B cell (primary cell): ENCODE measurements at places on chromosomes 7 and 10.
A peak's percentile ranks its signal among the peaks of the same experiment; 100 is the strongest.

DNA sequence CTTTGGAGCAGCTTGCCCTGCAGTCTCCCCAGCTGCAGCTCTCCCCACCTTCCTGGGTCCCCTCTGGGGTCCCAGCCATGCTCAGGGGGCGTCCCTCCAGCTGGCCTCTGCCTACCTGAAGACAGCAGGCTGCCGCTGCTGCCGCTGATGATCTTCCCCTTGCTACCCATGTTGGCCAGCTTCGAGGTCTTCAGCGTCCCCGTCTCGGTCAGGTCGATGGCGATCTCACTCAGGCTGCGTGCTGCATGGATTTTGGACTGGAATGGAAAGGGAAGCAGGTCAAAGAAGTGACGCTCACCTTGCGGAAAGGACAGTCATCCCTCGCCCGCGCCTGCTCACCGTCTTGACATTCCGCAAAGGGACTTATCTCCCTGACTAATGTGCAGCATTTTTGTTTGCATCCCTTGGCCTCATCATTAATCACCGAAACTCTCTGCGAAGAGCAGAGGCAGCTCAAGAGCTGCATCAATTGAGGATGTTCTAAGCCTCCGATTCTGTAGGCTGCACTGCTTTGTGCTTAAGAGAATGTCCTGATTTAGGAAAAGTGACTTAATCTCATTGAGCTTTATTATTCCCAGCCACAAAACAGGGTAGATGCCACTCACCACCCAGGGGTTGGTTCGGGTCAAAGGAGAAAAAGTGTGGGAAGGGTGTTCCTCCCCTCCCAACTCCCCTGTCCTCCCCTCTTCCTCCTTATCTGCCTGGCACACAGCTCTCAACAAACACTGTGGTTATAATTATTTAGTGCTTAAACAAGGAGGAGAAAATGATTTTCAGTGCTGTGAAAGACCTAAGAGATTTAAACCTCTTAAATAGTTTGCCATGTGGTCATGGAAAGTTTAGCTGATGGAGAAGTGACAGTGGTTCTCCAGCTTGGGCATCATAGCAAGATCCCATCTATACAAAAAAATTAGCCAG lies 107.3 kb downstream of the PRPF18 start:
- DNase-seq = no peak

GRCh38 chr7:153457746-153458145 lies 594.5 kb upstream of the DPP6 start:
- DNase-seq = no peak

DNA sequence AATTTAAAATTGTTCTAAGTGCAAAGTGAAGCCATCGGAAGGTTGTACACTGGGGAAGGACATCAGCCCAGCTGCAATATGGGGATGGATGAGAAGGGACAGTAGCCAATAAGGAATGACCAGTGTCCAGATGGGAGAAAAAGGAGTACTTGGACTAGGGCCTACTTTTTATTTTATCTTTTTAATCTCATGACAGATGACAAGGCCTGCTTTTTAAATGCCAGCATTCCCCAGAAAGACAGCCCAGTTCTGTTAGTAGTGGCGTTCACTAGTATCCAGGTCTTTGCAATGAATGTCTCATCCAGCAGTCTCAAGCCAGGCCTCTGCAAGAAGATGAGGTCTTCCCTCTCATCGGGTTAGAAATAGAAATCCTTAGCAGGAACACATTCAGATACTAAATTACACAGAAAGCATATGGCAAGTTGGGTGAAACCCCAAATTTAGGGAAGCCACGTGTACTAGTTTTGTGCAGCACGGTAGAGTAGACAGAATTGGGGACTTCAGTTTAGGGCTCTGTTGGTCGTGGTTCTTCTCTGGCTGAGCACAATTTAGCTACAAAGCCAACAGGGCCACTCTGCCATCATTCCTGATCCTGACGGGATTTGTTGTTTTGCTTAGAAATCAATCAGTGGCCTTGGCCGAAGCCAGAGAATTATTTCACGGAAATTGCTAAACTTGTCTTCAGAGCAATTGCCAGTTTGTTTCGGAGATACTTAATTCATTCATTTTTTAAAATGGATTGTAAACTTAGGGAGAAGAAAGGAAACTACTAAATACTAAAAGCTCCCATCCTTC lies 227.8 kb downstream of the ARHGAP21 start:
- no peak for DNase-seq

DNA sequence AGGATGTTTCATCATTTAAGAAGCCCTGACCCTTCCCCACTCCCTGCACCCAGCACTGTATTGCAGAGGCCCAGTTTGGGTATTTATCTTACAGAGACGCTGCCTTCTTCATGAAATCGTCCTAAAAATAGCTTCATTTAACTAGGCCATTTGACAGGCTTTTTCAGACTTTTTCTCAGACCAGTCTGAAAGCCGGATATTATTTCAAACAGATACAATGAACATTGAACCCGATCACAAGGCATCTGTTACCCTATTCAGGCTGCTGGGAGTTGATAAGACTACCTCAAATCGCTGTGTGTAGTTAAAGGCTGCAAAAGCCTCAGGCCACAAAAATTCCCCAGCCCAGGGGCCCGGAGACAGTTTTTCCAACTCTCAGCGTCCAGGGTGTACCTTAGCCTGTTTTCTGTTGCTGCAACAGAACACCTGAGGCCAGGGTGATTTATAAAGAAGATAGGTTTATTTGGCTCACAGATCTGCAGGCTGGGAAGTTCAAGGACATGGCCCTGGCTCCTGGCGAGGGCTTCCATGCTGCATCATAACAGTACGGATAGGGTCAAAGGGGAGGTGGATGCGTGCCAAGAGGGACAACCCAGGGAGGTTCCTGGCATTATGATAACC lies 130.7 kb upstream of the SH2B2 start:
- no peak for DNase-seq

DNA sequence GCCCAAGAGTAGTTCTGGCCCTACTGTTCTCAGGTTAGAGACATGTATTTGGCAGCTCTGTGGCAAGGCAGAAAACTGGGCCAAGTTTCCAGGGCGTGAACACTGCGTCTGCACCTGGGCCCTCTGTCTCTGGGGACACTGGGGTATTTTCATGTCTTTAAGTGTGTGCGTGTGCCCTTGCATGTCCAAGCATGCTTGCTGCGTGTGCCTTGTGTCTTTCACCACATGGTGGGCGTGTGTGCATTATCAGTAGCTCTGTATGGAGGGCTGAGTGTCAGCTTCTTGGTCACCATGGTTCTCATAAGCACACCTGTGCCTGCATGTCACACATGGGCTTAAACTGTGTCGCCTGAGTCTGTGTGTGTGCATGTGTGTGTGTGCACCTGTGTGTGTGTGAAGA lies 69.3 kb downstream of the HIPK2 start:
- peak; percentile 72 for DNase-seq

- no peak for DNase-seq
Observed at GRCh38 chr10:11563936-11564335, 47.5 kb downstream of the USP6NL start.

GRCh38 chr7:12942609-12943008 lies 255.2 kb downstream of the ARL4A start:
- DNase-seq = no peak

GRCh38 chr7:48904975-48905374 lies 19.4 kb upstream of the CDC14C start:
- DNase-seq = no peak

DNA sequence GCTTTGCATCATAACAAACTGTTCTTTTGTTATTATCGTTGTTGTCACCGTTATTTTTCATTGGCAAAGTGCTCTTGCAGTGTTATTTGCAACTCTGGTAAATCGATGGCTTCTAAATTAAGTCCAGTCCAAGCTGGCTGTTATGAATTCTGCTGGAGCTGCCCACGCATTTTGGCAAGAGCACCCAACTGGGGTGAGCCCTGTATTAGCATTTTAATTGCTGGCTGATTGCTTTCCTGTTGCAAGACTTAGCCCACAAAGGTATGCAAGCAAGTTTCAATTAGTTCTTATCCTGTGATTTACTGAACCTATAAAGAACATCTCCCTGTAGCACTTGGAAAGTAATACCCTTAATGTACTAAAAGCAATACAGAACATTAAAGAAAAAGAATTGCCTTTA lies 226.8 kb downstream of the ACTR3B start:
- DNase-seq = no peak

- no peak for DNase-seq
Observed at GRCh38 chr10:75233444-75234016, 2.2 kb downstream of the COMTD1 start.

DNA sequence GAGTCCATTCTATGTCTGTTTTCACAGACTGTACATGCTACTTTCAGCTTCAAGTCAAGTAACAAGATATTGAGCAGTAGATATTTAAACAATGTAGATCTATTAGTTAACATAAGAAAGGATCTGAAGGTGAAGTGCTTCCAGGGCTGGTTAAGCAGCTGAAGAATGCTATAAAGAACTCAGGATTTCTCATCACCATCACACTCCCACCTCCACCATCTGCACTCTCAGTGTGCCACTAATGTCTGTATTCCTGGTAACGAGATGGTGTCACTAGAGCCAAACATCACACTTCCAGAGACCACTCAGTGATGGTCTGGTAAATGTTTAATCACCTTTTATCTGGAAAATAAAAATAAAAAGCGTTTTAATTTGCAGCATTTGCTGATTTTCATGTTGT lies 224.0 kb upstream of the FERD3L start:
- no peak for DNase-seq

- DNase-seq = no peak
Observed at GRCh38 chr7:36088966-36089365, 64.1 kb upstream of the EEPD1 start.

DNA sequence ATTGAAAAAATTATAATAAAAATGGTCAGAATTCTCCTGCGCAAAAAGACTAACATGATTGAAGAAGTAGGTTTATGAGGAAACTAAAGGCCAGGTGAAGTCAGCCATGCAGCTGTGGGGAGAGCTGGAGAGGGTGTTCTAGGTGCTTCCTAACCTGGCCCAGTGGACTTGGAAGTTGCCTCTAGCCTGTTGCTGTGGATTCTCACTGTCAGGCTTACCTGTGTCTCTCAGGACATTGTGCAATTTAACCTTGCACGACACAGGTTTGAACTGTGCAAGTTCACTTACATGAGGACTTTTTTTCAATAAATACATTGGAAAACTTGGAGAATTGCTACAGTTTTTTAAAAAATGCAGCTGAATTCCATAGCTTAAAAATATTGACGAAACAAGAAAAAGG lies 266.4 kb downstream of the CXCL12 start:
- no peak for DNase-seq

- no peak for DNase-seq
Observed at GRCh38 chr10:79128923-79129305, 60.1 kb downstream of the ZMIZ1 start.

DNA sequence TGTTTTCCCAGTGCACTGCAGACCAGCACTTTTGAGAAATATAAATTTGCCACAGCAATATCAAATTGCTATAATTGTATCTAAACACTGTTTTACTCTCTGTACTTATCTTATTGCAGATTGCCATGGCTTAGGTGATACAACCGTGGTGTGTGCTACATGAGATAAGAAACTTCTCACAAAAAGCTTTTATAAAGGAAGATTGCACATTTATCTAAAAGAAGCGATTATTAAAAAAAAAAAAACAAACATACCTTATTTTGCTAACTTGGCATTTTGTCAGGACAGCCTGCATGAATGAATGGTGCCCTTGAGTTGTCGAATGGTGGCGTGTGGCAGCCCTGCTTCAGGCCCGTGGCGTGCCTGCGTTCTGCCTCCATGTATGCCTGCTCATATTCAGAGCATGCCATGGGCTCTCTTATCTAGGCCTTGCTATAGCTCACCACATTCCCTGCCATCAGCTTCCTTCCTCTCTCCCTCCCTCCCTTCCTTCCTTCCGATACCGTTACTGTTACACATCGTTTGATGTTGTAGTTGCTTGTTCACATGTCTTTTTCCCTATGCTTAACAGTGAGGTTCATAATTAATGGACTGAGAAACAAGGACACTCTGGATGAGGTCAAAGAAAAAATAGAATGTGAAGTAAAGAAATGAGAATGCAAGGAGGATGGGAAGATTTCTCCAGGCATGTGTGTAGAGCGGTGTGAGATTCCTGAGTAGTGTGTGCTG lies 34.9 kb downstream of the PRKAR2B start:
- no peak for DNase-seq

- no peak for DNase-seq
Observed at GRCh38 chr7:140036224-140036962, 26.4 kb downstream of the PARP12 start.

DNA sequence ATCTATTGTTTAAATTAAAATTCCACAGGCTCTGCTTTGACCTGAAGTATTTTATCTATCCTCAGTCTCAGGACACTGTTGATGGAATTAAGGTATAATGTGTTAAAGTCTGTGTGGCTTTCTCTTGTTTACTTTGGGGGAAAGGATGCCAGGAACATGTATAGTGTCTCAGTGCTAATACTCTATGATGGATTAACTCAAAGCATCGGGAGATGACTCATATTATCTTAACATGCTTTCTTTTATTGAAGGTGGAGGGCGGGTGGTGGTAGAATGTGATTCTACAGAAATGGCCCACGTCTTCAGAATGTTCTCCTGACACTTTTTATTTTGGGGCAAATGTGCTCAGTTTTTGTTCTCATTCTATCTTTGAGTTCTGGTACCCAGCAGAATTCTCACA lies 189.0 kb downstream of the ANKRD30A start:
- DNase-seq = no peak

GRCh38 chr10:93465806-93466675 lies 16.1 kb downstream of the MYOF start:
- no peak for DNase-seq

DNA sequence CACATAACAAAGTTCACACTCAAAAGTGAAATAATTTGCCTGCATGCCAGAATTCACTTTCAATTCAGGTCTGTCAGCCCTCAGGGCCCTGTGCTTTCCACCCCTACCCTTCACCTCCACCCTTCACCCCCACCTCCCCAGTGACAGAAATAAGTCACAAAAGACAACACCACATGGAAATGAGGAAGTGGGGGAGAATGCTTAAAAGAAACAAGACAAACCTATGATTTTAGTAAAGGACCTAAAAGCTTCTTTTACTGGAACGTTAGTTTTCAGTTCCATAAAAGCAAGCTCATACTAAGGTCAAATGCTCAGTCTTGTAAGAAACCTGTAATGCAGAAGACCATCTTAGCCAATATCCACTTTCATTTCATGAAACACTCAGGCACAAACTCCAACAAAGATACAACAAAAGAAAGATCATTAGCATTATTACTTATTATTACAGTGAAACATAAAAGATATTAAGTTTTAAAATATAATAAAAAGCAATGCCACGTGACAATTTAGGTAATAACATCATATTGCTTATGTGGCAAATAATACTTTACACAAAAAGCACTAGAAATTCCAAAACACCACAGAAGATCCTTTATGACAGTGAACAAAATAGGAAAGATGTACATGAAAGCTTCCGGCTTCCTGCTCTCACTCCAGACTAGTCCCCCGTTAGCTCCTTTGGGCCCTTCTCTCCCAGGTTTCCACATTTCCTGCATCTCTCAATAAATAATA lies 112.1 kb downstream of the LMBR1 start:
- peak; percentile 65 for DNase-seq

DNA sequence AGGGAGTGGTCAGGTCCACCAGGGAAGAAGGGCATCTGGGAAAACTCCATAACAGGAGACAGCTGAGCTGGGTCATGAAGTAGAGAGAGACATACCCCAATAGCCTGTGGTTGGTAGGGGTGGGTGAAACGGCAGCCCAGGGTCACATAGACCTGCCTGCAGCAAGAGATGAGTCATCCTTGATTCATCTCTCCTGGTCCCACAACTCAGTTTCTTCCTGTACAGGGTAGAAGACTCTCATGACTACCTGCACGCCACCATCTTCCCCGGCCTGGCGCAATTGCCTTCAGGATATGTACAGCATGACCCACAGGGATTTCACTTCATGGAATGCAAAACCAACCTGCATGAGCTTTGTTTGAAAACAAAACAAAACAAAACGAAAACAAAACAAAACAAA lies 45.1 kb upstream of the ADAM12 start:
- no peak for DNase-seq
